ENCODE measurements at places on chromosomes 2 and 18.

- no peak for DNase-seq
These were observed 48.9 kb downstream of the TGIF1 start for GRCh38 chr18:3498698-3499471.

DNA sequence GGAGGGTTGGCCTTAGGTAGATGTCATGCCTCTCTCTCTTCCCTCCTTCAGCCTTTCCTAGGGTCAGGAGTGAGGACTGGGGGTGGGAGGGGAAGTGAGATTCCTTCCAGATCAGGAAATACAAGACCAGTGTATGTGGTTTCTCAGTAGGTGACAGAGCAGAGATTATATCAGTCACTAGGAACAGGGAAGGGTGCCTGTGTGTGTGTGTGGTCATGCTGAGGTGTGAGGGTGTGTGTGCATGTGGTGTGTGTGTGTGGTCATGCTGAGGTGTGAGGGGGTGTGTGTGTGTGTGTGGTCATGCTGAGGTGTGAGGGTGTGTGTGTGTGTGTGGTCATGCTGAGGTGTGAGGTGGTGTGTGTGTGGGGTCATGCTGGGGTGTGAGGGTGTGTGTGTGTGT, 259.8 kb downstream of the LOXHD1 start:
- peak; percentile 19 for DNase-seq

- DNase-seq = no peak
These were observed 211.6 kb downstream of the EN1 start for GRCh38 chr2:118635891-118636290.

- DNase-seq = no peak
These were observed 12.0 kb downstream of the SIGLEC15 start for GRCh38 chr18:45837283-45838070.

DNA sequence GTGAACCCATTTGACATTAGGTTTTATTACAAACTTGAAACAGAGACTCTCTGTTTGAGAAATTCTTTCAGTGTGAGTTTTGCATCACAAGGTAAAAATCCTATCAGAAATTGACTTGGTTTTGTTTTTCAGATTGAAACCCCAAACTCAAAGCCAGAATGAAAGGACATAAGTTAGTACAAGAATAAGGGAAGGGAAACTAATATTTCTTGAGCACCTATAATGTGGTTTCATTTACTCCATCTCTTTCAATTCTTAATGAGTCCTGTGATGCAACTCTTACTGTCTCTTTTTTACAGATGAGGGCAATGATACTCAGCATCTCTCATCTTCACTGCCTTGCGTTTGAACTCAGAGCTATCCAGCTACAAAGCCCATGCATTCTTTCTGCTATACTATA, 210.0 kb upstream of the SIX3 start:
- no peak for DNase-seq

DNA sequence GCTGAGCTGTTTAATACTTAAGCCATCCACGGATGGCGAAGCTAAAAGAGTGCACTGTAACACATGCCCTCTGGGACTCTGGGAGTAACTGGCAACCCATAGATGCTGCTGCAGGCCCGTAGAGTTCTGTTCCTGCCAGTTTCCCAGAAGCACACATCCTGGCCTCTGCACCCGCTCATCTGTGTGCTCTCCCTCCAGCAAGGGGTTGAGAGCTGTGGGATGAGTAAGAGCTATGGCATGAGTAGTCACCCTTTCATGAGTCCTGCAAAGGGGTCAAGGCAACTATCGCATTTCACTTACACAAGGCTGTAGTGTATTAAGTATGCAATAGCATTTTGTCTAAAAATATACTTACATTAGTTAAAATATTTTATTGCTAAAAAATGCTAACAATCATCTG, 1341.8 kb upstream of the NXPH2 start:
- peak; percentile 89 for DNase-seq

GRCh38 chr18:23412351-23412964, 40.6 kb upstream of the RIOK3 start:
- DNase-seq = no peak

DNA sequence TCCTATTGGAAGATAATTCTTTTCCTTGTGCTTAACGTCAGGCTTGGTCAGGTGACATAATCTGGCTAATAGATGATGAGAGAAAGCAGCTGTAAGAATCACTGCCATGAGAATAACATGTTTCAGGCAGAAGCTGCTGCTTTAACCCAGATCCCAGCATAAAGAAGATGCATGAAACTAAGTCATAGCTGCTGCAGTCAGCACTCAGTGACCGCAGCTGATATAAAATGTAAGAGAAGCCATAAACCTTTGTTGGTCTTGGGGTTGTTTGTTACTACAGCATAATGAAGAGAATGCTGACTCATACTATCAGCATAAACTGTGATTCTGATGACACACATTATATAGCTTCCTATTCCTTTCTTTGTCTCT, 274.3 kb upstream of the TRIB2 start:
- peak; percentile 16 for DNase-seq

GRCh38 chr2:152646775-152647174, 70.5 kb downstream of the PRPF40A start:
- peak; percentile 88 for DNase-seq

DNA sequence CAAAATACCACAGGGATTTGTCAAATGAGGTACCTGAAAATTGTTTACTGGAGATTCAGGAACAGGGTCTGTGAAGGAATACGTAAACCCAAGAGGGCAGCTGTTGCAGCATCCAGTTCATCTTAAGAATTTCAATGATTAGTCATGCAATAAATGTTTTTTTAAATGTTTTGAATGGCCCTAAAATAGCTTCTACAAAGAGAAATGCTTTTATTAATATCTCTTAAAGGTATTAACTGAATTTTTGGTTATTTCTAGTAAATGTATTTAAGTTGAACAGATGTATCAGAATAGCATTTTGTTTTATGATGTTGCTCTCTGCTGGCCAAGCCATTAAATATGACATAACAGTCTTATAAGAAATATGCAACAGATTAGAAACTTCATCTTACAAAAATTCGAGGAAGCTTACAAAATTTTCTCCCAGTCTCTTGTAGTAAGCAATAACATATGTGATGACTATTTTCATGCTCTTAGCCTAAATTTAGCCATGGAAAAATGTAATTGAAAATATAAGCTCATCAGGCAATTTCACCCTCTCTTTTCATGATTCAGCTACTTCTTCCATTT, 863.9 kb downstream of the SUCLG1 start:
- DNase-seq = no peak

GRCh38 chr2:71336802-71337201, 5.2 kb downstream of the ZNF638 start:
- DNase-seq = no peak

- peak; percentile 23 for DNase-seq
These were observed 11.4 kb downstream of the OSGEPL1 start for GRCh38 chr2:189751080-189751658.

- no peak for DNase-seq
These were observed 15.2 kb upstream of the SLC14A1 start for GRCh38 chr18:45708831-45709230.

DNA sequence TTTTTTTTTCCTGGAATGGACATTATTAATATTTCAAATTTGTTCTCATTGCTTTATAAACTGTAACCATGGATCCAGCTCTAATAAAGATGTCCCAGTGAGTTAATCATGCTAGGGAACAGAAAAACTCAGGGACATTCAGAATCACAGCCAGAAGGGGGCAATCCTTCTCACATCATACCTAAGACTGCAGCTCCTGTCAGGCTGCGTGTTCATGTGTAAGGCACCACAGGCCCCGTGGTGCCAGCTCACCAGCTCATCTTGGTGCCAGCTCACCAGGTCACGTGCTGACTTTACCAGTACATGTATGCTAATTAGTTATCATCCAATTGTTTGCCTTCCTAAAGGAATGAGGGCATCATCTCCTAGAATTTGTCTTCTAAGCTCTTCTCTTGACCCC, 84.7 kb upstream of the NEDD4L start:
- DNase-seq = peak; percentile 79

- DNase-seq = peak; percentile 19
These were observed 592 bp downstream of the ZNF397 start for GRCh38 chr18:35241448-35241804.

- DNase-seq = no peak
These were observed 181.3 kb downstream of the TMX3 start for GRCh38 chr18:68533641-68534040.

DNA sequence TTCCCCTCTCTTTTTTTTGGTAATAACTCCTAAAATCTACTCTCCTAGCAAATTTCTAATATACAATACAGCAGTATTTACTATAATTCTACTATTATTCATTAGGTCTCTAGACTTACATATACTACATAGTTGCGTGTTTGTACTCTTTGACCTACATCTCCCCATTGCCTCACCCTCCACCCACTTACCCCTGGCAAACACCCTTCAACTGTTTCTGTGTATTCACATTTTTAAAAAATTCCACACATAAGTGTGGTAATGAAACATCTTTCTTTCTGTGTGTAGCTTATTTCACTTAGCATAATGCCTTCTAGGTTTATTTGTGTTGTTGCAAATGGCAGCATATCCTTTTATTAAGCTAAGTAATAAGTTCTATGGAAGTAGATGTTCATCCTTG, 336.0 kb downstream of the CCDC85A start:
- peak; percentile 43 for DNase-seq

DNA sequence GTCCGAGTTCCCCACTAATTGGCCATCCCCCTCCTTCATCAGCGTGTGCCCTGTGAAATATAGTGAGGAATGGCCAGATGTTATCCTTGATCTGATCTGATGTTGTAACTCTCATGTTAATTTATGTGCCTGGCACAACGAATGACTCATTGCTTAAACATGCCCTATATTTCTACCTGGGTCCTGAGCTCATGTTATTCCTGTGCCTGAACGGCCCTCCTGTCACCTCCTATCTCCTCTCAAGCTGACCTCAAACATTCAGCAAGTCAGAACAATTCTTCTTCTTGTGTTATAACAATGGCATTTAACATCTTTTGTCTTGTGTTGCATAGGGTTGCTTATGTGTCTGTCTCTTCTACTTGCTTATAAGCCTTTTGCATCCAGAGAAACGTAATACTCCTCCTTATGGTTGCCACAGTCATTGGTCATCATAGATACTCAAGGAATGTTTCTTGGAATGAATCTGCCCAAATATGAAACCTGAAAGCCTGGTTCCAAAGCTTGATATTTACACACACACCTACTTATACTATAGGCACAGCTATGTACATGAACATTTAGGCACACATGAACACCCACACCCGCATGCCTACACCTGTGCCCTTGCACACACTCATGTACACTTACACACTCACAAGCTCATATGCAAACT, 80.2 kb upstream of the PHLPP1 start:
- peak; percentile 68 for DNase-seq

DNA sequence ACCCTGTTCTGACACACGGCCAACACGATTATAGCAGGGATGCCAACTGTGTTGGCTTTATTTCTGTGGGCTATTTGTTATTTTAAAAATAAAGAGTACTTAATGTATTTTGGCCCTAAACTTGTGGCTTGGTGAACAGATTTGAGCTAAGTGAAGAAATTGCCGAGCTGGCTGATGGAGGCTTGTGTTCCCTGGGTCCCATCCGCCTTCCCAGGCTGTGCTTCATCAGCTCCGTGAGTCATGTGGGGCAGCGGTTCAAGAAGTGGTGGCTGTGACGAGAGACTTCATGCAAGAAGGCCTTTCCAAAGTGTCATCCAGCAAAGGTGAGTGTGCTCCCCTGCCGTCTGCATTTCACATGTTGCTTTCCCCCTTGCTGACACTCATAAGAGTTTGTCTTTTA, 73.6 kb upstream of the NCK2 start:
- DNase-seq = peak; percentile 11

- DNase-seq = no peak
These were observed 47.3 kb upstream of the PUM2 start for GRCh38 chr2:20397811-20398447.

DNA sequence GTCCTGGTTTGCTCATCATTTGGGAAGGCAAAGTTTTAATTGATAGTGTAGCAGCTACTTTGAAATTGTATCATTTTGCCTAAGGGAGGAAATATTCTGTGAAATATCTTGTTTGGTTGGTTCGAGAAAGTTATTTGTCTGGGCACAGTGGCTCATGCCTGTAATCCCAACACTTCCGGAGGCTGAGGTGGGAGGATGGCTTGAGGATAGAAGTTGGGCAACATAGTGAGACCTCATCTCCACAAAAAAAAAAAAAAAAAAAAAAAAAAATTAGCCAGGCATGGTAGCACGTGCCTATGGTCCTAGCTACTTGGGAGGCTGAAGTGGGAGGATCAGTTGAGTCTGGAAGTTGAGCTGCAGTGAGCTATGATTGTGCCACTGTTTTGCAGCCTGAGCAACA, 3.1 kb upstream of the ADGRF3 start:
- no peak for DNase-seq

- no peak for DNase-seq
These were observed 28.7 kb upstream of the SKOR2 start for GRCh38 chr18:47280121-47280520.

DNA sequence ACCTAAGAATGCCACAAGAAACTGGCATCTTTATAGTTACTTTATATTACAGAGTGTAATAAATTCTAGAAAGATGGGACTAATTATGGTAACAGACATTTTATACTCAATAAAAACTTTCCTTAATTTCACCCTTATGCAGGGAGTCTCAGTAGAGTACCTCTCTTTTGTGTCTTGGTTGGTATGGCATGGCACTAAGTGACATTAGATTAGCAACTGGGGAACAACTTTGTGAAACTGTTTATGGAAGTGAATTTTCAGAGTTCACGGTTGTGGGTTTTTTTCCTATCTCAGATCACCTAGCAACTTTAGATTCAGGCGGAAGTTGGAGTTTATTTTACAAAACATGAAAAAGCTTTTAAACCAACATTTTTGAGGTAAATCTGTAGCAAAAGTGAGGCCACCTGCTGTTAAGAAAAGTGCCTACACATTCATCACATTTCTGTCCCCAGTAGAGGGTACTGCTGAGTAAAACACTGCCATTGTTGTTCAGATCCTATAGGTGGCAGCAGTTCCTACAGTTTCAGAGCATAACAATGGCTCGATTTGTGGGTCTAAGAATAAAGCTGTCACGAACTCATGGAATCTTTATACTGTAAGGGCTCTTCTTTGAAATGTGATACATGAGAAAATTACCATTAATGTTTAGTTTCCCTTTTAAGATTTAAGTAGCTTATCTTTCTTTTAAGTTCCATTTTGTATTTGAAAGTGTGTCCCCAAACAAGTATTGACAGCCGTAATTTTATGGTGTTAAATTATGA, 117.6 kb downstream of the CAMKMT start:
- DNase-seq = peak; percentile 85

DNA sequence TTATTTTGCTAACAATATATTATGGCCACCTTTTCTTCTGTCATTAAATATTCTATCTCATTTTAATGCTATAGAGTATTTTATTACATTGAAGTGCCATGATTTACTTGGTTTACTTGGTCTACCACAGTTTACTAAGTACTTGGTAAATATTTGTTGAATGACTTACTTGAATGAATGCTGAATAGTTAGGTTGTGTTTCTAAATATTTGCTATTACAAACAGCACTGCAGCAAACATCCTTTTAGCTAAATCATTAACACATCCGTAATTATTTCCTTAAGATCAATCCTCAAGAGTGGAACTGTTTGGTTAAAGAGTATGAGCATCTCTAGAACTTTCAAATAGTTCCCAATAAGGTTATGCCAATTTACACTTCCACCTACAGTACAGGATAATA, 318.7 kb downstream of the MYCN start:
- DNase-seq = no peak

GRCh38 chr18:78303519-78304191, 676.0 kb upstream of the SALL3 start:
- DNase-seq = no peak
